ENCODE measurements at places on chromosomes 7 and 10.
A peak's percentile ranks its signal among the peaks of the same experiment; 100 is the strongest.

DNA sequence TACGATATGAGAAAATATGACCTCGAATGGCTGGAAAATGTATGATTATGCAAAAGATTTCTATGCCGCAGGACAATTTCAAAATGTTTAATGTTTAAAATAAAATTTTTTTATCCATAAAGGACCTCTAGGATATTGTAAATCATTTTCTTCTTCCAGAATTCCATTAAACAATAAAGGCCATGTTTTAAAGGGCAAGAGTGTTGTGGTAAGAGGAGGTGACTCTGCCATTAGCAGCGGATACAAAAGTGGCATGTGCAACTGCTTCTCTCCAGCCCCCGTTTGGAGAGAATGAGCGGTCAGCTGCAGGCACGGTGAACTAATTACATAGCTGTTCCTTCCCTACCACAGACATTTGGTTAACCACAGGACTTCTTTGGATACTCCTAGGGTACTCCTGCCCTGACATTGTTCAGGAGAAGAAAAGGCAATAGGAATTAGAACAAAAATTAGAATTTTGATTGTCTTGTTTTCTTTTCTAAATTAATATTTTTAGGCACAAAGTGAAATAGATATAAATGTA, 63.8 kb downstream of the HBP1 start:
- no peak for DNase-seq

DNA sequence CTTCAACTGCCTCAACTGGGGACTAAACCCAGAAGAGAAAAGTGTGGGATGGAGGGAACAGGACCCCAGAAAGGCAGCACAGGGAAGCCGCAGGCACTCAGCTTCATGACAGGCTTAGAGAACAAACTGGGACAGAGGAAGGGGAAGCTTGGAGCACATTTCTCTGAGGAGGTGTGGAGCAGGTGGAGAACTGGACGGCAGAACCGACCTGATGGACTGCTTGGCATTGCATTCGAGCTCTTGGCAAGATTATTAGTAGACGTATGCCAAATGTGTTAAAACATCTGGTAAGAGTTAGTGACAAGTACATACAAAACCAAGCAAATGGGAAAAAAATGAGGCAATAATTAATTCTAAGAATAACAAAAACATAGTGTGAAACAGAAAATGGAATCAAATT, 335.7 kb downstream of the SFMBT2 start:
- no peak for DNase-seq

DNA sequence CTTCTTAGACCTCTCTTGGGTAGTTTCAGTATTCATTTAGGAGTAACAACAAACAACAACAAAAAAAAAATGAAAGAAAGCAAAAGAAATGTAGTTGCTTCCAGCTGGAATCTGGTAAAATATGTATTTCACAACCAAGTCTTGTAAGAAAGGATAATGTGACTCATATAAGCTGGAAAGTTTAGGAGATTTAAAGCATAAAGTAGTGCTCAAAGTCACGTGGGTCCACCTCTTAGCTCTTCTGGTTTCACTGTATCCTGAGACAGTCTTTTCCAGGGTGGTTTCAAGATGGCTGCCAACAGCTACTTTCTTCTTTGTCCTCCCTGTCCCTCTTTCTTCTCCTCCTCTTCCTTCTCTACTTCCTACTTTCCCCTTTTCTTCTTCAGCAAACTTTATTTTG, 69.5 kb upstream of the CDK13 start:
- no peak for DNase-seq

DNA sequence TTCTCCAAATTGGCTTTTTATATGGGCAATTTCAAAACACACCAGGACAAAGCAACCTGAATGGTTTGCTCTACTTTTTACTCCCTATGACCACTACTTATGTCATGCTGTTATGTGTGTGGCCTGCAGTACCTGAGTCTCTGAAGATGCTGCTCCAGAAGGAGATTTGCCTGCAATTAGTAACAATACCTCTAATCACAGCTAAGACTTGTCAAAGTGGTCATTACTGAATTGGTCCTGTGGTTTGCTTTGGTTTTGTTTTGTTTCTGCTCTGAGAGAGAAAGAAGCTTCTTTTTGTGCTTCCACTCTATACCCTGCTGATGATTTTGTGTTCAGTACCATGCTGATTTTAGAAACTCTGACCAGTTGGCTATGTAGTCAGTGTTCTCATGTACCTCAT, 25.5 kb downstream of the HGF start:
- no peak for DNase-seq

- no peak for DNase-seq
These were observed 43.2 kb upstream of the ACSL5 start for GRCh38 chr10:112330607-112331160.

GRCh38 chr10:85641479-85642009, 725.1 kb downstream of the GRID1 start:
- DNase-seq, result no peak

DNA sequence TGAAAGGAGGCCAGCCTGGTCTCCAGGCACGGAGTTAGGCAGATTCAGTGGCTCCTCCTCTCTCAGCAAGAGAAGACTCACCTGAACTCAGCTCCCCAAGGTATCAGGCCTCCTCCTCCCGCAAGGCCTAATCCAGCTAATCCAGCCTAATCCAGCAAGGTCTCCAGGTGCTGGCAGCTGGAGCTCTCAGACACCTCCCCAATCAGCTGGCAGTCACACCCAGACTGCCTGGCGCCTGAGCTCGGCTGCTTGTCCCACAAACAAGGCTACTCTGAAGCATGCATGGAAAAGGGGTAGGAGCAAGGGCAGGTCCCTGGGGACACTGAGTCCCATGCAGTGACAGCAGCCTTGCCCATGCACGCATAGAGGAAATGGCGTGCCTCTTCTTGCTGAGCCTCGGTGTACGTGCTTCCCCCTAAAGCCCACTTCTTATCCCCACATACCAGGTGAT, 3.3 kb upstream of the OPN4 start:
- DNase-seq, result peak; percentile 8

- DNase-seq, result no peak
These were observed 15.2 kb downstream of the SLC13A4 start for GRCh38 chr7:135712796-135713195.

- DNase-seq, result no peak
These were observed 4.6 kb downstream of the PAPSS2 start for GRCh38 chr10:87664276-87664701.

GRCh38 chr7:126689037-126689436, 563.7 kb downstream of the GRM8 start:
- DNase-seq, result no peak

All from WTC11 (cell line).